CD4-positive, alpha-beta T cell treated with Interleukin-15 for 4 hours (primary cell): ENCODE measurements at places on chromosomes 16 and 17.

- DNase-seq: no peak
Observed at GRCh38 chr16:83273504-83274173, 534.1 kb upstream of the HSBP1 start.

GRCh38 chr16:69115361-69115760 is 9.9 kb downstream of the HAS3 start:
- no peak for DNase-seq

- no peak for DNase-seq
Observed at GRCh38 chr17:76207275-76208059, 32.8 kb downstream of the RNF157 start.

DNA sequence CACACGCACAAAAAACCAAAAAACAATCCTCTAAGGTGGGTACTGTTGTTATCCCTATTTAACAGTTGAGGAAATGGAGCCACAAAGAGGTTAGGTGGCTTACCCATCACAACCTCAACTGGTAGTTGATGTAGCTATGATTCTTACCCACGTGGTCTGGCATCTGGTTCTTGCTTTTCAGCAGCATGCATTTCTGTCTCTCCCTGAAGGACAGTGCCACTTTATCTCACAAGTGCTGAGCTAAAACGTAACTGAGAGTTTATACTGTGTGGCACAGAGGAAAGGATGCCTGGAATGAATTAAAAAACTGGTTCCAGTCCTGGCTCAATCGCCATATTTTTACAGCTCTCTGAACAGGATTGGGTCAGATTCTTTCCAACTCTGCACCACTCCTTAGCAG is 1.9 kb upstream of the CORO6 start:
- no peak for DNase-seq

GRCh38 chr17:36722121-36722902 is 120.9 kb downstream of the MRM1 start:
- DNase-seq: peak; percentile 78

DNA sequence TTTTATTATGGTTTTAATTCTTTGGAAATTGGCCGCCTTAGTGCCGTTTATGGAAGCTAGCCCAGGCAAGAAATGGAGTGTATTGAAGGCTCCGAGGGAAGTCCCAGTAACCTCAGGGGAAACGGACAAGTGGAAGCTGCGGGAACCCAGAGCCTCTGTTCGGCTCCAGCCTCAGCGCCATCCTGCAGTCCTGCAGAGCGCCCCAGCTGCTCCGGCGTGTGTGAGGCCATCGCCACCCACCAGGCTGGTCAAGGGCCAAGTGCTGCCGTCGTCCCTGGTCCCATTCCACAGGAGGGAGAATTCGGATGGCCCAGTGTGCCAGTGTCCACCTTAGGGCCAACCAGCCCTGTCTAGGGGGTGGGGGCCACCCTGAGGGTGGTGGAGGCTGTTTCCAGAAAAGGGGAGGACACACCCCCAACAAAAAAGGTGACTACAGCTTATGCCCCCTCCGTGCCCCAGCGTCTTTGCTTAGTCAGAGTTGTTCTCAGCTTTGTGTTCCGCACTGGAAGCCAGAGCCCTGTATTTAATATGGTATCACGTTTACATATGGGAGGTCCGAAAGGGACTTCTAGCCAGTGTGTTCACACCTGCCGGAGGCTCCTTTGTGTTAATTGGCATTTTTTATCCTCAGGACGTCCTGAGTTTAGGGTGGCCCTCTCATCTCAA is 13.0 kb downstream of the MGRN1 start:
- DNase-seq: no peak

DNA sequence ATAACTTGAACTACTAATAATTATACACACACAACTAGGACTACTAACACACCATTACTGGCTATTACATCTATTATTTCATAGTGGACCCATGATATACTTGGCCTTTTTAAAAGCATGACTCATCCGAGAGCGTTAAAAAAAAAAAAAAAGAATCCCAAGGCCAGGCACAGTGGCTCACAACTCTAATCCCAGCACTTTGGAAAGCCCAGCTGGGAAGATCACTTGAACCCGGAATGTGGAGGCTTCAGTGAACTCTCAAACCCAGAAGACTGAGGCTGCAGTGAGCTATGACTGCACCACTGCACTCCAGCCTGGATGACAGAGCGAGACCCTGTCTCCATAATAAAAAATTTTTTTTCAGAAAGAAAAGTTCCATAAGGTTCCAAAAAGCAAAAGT is 3.1 kb downstream of the GLG1 start:
- DNase-seq: no peak
